Activated T-helper 1 cell treated with Interleukin-2 at 50 U/mL for 16 hours (primary cell): ENCODE measurements at places on chromosomes 3 and 15.

GRCh38 chr3:154615471-154615870, 185.5 kb upstream of the GPR149 start:
- no peak for DNase-seq

GRCh38 chr3:19432669-19433068, 284.4 kb downstream of the KCNH8 start:
- no peak for DNase-seq

GRCh38 chr15:91051248-91051647, 28.9 kb upstream of the VPS33B start:
- no peak for DNase-seq

- DNase-seq = no peak
Observed at GRCh38 chr3:104526901-104527401, 839.8 kb upstream of the ALCAM start.

DNA sequence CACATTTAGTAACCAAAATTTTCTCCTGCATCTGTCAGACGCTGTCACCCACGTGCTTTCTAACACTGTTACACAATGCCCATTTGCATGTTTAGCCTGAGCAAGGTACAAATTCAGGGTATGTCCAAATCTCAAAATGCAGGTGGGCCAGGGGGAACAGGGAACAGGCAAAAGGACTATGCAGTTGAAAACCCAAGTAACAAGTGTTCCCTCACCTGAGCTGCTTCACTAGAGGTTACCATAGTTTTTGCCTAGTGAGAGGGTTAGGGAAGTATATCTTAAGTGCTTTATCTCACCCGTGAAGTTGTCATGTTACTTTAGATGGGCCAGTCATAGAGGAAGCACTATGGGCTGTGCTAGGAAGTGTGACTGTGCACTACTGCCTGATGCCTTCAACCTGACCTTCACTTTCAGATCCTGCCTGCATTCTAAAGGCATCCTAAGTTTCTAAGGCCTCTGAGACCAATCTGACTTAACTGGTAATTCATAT, 6.0 kb upstream of the TMEM87A start:
- DNase-seq = no peak

DNA sequence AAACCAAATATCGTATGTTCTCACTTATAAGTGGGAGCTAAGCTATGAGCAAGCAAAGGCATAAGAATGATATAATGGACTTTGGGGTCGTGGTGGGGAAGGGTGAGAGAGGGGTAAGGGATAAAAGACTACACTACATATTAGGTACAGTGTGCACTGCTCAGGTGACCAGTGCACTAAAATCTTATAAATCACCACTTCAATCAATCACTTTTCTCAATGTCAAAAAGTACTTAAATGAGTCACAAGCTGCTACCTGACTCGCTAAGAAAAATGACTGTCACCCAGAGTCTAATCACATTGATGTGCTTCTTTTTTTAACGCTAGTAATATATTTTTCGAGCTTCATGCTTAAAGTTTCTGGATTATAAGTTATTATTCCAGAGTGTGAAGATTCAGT, 95.5 kb downstream of the CBLB start:
- no peak for DNase-seq

DNA sequence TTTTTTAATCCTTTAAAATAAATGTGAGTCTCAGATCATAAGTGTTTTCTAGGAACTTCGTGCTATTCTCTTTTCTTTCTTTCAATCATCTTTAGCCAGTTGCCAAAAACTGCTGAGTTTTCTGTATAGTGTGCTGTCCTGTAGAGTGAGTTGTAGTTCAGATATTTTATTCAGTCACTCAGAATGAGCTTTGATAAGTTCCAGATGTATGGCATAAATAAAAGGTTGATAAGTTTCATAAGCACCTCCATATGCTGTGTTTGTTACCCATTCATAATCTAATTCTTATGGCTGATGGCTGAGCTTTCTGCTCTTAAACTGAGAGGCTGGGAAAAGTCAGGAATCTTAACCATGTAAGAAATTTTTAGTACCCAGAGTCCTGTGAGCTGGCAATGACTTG, 59.3 kb upstream of the COL6A6 start:
- DNase-seq = no peak

GRCh38 chr15:70064441-70064840, 33.3 kb downstream of the TLE3 start:
- no peak for DNase-seq

- no peak for DNase-seq
Observed at GRCh38 chr15:57502116-57502515, 89.6 kb upstream of the MYZAP start.

- no peak for DNase-seq
Observed at GRCh38 chr3:23263796-23264195, 60.7 kb downstream of the UBE2E2 start.

- DNase-seq = no peak
Observed at GRCh38 chr3:54443561-54444161, 321.3 kb downstream of the CACNA2D3 start.

GRCh38 chr15:69789648-69790393, 307.9 kb downstream of the TLE3 start:
- no peak for DNase-seq

- no peak for DNase-seq
Observed at GRCh38 chr3:131081224-131081623, 54.5 kb downstream of the NEK11 start.

GRCh38 chr15:48472756-48473155, 141.5 kb downstream of the DUT start:
- no peak for DNase-seq

DNA sequence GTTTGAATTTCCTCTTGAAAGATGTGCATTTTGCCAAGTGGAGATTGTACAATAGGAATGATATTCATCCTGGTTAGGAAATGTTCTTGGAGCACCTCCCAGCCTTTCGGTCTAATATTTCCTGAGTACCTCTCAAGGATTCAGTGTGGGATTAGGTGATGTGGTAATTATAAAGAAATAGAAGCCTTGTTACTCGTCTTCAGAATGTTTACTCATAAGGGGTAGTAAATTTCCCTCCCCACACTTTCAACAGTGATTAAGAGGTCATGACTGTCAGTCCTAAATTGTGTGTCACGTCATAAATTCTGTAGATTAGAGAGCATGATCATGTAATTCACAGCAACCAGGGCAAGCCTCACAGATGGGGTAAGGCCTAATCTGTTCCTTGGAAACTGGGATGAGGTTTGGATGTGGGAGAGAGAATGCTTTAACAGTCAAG, 633.1 kb upstream of the TBL1XR1 start:
- no peak for DNase-seq

DNA sequence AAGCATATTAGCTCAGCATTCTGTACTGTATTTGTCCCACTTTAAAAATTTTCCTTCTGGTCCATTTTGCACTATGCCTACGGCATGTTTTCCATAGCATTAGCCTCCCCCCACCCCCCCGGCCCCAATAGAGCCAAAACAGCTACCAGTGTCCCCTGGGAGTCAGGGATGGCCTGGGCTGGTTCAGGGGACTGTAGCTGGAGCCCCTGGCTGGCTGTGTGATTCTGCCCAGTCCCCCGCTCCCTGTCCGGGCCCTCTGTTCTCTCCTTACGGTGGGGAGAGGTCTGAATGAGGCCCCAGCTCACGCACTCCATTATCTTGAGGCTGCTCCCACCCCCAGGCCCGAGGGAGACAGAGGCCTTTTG, 70.1 kb downstream of the KLF15 start:
- DNase-seq = no peak

- no peak for DNase-seq
Observed at GRCh38 chr15:29138260-29138659, 131.4 kb downstream of the NSMCE3 start.

DNA sequence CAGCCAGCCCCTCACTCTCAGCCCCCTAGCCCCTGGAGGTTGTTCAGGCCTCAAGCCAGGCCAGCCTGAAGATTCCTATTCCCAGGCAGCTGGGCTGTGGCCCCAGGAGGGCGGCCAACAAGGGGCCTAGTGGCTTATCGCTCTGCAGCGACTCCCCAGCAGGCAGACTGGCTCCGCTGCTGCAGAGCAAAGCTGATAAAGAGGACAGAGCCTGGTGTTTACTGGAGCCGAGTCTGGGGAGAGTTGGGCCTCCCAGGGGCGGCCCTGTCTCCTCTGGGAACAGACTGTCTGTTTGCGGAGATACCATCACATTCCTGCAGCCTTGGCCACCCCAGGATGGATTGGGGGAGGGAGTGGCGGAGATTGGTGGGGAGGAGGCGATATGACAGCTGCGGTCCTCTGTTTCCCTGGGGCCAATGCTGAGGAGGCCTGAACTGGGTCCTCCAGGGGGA, 22.4 kb upstream of the SMAD6 start:
- DNase-seq = no peak

DNA sequence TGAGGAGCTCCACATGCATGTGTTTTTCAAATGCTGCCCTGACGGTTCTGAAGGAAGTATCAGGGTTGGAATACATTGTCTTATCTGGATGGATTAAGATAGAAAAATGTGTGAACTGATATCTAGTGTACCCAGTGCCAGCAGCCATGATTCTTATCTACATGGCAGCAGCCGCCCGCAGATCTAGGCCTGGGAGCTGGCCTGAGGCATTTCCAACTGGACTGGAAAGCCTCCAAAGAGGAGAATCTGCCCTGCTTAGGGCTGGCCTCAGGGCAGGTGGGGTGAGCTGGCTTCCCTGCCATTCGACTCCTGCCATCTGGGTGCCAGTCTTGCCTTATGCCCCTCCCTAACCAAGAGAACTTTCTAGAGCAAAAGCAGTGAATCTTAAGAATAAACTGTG, 125.8 kb downstream of the SSR3 start:
- no peak for DNase-seq

DNA sequence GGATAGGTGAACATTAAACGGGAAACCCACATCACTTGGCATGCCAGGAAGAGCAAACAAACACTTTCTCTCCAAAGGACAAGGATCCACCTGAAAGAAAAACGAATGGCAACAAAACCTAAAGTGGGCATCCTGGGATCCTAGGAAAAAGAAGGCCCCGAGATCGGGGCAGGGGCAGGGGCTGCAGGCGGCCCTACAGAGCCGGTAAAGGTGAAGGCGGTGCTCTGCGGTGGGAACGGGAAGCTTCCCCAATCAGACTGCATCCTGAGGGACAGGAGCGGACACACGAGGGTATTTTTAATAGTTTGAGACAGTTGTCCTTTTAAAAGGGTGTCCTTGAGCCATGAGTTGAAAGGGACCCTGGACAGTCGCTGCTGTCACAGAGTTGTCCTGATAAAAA, 24.9 kb upstream of the GABRA5 start:
- no peak for DNase-seq

- no peak for DNase-seq
Observed at GRCh38 chr3:73098873-73099272, 37.4 kb downstream of the EBLN2 start.

GRCh38 chr3:143795874-143796273, 52.4 kb downstream of the SLC9A9 start:
- no peak for DNase-seq

DNA sequence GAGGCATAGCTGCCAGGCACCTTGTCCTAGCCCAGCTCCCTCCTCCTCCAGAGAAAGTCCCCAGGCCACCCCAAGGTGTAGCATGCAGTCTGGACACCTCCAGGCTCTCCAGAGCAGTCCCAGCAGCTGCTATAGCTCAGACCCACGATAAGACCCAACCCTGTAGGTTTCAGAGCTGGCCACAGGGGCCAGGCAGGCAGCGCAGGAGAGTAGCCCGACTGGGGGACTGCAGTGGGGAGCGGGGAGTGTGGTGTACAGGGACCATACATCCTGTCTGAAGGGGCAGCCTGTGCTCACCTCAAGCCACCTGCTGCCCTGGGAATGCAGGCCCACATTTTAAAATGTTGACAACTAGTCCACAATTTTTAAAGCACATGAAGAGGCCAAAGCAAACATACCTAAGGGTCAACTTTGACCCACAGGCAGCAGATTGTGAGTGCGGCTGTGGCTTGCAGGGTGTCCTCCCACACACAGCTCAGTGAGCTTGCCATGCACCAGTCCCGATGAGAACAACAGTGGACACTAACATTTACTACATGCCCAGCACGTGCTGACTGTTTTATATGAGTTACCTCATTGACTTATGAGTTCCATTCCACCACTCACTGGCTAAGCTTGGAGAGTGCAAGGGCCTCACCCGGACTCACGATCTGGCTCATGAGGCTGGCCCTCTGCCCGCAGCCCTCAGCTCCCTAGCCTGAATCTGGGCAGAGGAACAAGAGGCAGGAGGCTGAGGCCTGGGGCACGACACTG, 81.4 kb downstream of the DNAJB8 start:
- no peak for DNase-seq
